ENCODE measurements at places on chromosomes 6 and 20.

GRCh38 chr6:132820629-132821381 is 6.4 kb downstream of the RPS12 start:
- DNase-seq = no peak

GRCh38 chr6:100968949-100969348 is 87.8 kb upstream of the ASCC3 start:
- no peak for DNase-seq

GRCh38 chr20:18287546-18287914 is 797 bp upstream of the ZNF133 start:
- DNase-seq = no peak

DNA sequence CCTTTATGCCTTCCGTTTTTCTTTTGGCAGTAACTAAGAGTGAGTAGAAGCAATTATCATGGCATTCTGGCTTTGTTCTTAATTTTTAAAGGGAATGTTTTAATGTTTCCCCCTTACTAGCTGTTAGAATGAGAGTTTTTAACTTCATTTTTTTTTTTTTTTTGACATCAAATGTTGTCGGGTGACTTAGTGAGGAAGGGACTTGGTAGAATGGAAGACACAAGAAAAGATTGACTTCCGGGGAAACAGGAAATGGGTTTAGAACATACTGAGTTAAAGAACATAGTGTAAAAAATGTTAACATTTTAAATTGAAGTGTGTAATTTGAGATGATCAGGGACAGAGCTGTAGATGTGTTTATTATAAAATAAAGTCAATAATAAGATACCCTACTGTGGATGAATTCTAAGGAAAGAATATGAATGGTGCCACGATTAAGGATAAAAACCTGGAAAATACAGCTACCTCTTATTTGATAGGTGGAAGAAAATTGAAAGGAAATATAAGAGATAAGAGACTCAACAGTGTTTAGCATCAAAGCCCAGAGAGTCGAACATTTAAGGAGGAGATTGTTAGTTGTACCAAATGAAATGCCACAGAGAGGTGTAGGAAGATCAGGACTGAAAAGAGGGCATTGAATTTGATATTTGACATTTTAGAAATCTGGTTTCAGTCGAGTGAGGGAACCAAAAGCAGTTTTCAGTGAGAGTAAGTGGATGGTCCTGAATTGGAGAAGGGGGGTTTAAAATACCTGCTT is 9.4 kb downstream of the HSF2 start:
- no peak for DNase-seq

- no peak for DNase-seq
These were observed 326.2 kb upstream of the PRDM1 start for GRCh38 chr6:105759946-105760345.

DNA sequence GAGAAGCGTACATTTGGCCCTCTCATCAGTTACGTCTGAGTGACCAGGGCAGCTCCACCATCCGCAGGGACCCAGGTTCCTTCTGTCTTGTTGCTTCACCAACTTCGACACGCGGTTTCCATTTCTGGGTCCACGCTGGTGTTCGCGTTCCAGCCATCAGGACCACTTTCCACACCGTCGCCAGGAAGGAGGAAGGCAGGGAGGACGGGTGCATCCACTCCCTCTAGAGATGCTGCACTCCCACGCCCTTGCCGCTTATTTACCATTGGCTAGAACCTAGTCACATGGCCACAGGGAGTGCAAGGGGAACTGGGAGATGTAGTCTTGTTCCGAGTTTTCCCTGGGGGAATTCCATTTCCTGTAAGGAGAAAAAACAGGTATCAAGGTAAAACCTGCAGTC is 33.2 kb upstream of the SNX9 start:
- DNase-seq = no peak

DNA sequence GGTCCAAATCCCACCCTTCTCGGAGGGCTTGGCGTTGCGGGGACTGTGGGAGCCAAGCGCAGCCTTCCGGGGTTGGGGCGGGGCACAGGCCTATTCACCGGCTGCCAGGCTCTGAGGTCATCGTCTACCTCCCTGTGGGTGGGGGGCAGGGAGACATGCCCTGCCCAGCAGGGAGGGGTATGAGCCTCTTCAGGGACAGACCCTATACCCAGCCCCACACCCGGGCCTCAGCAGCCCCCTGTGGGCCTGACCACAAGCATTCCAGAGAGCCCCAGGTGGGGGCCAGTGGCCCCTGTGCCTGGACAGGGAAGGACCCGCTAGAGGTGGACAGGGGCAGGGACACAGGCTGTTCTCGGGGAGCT is 11.6 kb downstream of the LAMA5 start:
- DNase-seq = no peak

DNA sequence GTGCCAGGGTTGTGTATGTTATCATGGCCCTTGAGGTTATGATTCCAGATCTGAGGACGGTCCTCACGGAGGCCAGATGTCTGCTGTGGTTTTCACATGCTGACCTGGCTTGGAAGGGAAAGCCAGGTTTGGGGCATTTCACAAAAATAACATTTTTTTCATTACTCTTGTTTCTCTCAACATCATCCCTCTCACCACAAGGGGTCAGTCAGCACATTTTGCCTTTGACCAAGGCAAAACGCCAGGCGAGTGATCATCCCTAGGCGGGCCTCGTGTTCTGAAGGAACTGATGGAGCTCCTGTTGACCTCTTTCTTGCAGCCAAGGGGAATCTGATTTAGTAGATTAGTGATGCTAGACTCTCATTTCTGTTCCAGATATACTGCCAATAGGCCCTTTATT is 133.5 kb downstream of the TBC1D7 start:
- peak; percentile 7 for DNase-seq

DNA sequence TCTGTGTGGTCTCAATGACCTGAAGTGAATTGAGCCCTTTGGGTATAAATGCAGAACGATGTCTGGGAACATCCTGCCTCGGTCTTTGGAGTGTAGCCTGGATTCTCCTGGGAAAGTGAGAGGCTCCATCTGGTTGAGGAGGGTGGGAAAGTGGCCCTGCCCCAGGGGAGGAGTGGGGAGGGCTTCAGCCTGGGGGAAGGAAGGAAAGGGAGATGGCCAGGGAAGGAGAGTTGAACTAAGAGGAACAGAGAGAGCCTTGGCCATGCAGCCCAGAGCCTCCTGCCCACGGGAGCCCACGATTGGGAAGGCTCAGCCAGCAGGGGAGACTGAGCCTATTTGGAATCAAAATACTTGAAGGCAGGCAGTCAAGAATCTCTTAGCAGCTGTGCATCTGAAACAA is 2.3 kb upstream of the EPB41L1 start:
- no peak for DNase-seq

DNA sequence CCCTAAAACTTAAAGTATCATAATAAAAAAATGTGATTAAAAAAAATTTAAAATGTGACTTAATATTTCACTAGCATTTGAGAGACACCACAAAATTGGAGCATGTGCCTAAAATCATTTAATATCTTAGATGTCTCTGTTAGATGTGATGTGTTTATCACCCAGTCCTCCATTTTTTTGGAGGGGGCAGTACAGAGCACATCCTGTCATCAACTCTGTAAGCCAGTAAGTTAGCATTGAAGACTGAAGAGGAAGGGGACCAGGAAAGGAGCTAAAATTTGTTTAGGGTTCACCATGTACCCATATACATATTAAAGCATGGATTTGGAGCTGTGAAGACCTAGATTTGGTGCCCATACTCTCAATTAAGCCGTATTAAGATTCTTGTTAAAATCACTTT is 30.7 kb upstream of the ADIG start:
- no peak for DNase-seq

DNA sequence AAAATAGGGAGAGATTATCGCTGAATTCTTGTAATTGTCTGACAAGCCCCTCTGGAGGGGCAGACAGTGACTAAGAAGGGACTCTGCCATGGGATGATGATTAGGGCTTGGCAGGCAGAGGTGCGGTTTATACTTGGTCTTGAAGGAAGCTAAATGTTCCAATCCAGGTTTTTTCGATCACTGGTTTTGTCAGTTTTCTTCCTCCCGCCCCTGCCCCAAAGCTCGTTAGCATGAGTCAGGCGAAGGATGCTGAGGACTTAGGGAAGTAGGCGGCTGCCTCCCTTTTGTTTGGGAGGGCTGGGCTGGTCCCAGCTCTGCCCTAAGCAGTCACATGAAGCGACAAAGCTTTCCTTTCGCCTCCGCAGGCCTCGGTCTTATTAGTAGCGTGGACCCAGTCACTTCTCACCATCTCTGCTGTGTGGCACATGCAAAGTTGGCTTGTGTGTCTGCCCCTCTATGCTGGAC is 314.2 kb downstream of the CDC5L start:
- DNase-seq = no peak

GRCh38 chr6:339480-339879 is 47.2 kb downstream of the DUSP22 start:
- DNase-seq = no peak

DNA sequence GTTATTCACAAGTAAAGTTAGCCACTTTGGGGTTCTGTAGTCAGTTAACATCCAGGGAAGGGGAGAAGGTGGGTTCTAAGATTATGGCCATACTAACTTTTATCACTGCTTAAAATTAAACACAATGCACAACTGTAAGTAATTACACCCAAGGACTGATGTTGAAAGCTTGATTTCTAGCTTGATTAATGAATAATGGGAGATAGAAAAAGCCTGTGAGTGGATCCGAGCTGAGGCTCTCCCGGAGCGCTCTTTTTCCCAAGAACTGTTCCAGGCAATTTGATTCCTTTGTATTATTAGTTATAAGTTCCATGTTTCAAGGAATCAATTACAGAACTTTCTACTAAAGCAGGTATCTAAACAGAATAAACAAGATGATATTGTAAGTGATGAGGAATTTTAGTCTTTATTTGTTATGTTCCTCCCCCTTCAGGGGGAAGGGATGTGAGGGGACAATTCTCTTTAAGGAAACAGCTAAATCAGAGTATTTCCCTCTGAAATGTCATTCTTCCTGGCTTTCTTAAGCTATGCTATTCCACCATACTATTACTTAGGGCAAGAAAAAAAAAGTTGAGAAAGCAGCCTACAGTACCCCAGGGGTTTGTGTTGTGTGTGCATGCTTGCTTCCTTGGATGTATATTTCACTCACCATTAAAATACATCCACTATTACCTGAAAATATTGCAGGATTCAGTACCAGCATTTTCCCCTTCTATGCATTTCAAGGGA is 3.8 kb downstream of the TSHZ2 start:
- DNase-seq = no peak

GRCh38 chr6:137702791-137703424 is 164.2 kb upstream of the TNFAIP3 start:
- no peak for DNase-seq

DNA sequence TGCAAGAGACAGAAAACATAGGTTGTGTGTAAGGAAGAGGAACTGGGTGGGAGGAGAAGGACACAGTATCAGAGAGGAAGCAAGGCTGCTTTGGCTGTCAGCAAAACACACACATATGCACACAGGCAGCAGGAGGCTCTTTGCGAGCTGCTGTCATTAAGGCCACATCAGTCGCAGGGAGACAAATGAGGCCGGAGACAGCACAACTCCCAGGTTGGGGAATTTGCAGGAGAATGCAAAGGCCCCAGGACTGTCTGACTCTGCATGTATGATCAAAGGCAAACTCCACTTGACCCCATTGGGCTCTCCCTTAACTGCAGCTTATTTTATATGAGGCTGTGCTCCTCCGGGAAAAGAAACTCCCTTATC is 35.3 kb downstream of the METTL24 start:
- DNase-seq = no peak

GRCh38 chr6:143539734-143540133 is 28.2 kb upstream of the FUCA2 start:
- DNase-seq = no peak

GRCh38 chr20:60192326-60192725 is 234.1 kb downstream of the CDH26 start:
- DNase-seq = no peak

- DNase-seq = no peak
These were observed 627.3 kb downstream of the UTRN start for GRCh38 chr6:144912474-144912873.

- no peak for DNase-seq
These were observed 36.9 kb upstream of the BLCAP start for GRCh38 chr20:37564388-37565133.

DNA sequence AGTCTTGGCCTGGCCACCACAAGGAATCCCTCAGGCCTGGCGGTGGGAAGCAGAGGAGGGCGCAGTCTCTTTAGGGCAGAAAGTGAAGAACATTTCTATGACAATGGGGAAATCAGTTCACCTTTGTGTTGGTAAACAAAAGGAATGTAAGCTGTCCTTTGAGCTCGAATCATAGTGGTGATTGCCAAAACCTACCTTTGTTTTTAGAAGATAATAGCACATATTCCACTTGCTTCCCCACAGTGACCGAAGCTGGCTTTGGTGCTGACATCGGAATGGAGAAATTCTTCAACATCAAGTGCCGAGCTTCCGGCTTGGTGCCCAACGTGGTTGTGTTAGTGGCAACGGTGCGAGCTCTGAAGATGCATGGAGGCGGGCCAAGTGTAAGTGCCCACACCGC is 144.1 kb downstream of the MTHFD1L start:
- no peak for DNase-seq

- DNase-seq = no peak
These were observed 40.4 kb downstream of the CEBPB start for GRCh38 chr20:50230871-50231560.

DNA sequence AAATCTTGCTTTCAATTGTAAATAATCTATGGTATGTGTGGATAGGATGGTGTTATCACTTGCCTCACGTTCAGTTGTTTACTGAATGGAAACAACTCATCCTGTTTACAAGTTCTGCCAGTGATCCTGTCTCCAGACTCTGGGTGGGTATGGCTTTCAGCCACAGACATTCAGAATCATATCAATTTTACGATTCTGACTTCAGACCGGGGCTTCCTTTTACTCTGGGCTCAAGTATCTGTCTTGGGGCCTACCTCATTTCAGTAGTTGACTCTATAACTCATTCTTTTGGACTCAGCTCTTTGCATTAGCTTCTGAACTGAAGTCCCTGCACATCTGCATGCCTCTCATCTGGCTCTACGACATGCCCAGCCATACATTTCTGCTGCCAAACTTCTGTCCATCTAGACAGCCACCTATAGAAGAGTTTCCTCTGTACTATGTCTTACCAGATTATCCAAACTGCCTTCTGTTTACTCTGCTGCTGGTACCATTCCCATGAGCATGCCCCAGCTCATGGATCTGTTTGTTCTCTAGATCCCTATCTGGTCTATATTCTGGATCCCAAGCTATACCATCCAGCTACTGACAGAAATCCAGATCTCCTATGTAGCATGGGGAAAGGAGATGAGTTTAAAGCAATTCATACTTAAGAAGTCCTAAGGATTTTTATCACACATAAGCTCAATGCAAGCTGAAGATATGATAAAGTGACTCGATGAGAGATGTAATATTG is 34.3 kb downstream of the FYN start:
- DNase-seq = no peak

DNA sequence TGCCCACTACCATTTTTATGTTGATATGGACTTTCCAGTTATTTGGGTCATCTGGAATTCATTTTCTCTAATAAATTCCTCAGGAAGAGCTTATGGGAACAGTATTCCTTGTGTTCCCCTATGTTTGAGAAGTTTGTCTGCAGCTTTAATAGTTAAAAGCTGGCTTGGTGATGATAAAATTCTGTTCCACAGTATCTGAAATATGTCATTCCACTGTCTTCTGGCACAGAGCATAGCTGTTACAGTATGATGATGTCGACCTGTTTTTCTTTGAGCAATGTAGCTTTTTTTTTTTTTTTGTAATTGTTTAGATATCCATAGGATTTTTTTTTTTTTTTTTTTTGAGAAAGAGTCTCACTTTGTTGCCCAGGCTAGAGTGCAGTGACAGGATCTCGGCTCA is 43.2 kb downstream of the NCOA3 start:
- DNase-seq = no peak
